NCI-H748 treated with DMSO at 0.1 percent for 48 hours (cell line): ENCODE measurements at places on chromosomes 7 and 10.

DNA sequence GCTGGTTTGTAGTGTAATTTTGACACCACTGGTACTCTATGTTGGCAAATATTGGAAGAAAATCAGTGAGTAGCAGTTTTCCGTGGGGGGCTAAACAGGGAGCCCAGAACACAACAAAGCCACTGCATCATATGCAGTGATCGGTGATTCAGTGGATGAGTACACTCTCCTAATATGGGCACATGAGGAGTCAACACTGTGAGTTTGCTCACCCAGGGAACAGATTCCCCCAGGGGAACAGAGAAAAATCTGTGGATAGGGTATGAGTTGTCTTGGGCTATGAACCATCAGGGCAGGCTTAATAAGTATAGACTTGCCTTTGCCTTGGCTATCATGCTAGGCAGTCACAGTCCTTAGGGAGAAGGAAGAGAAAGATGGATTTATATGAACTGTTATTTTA lies 227.7 kb upstream of the SEMA3E start:
- DNase-seq: no peak

DNA sequence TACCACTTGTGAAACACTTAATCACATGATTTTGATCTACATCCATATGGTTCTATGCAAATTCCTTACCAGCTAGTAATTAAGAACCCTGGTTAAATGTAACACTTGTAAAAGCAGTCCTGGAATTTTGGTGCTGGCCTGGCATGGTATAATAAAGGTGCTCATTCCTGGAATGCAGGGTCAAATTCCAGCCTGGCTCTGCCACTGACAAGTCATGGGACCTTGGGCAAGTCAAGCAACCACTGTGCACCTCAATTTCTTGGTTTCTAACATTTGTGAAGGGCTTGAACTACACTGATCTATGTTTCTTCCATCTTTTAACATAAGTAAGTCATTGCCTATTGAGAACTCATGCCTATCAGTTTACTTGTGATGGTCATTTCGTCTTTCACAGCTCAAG lies 91.9 kb upstream of the PIK3CG start:
- DNase-seq: no peak

DNA sequence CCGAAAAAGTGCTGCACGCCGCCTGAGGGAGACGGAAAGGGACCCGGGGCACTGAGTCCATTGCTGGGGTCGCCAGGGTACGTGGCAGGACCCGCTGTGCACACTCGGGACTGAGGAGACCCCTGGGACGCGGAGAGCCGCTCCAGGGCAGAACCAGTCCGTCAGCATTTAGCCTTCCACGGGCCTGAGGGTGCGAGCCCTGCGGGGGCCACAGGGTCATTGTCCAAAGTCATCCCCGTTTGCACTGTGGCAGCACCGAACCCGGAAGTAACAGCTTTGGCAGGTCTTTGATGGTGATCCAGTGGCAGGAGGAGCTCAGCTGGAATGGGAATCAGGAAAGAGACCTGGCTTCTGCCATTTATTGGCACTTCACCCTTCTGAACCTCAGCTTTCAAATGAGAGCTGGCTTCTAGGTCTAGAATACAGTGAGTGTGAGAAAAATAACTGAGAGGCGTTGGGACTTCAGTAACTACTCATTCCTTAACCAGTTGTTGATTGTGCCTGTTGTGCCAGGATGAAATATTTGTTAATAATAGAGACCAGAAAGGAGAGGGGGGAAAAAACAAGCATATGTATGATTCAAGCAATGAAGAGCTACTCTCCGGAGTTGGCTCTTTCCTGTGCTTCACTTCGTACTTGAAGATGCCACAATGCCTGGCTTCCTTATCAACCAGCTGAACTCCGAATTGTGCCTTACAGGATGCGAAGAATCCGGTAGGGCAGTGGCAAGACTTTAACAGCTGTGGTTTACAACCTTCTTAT lies 811 bp upstream of the ARHGAP12 start:
- peak; percentile 6 for DNase-seq

DNA sequence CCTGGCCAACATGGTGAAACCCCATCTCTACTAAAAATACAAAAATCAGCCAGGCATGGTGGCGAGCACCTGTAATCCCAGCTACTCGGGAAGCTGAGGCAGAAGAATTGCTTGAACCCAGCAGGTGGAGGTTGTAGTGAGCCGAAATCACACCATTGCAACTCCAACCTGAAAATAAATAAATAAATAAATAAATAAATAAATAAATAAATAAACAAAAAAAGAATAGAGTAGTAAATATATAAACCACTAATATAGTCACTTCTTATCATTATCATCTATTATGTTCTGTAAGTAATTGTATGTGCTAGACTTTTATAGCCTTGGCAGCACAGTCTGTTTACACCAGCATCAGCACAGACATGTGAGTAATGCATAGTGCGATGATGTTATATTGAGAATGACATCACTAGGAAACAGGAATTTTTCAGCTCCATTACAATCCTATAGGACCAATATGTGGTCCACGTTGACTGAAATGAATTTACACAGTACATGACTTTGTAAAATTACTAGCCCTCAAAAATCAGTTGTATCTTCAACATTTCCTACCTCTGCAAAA lies 385.4 kb upstream of the ANKRD30A start:
- DNase-seq: no peak

GRCh38 chr7:31122649-31123058 lies 70.5 kb downstream of the ADCYAP1R1 start:
- peak; percentile 64 for DNase-seq

GRCh38 chr7:109967406-109967805 lies 1123.5 kb upstream of the LRRN3 start:
- no peak for DNase-seq

GRCh38 chr7:120404042-120404441 lies 131.1 kb downstream of the KCND2 start:
- DNase-seq: no peak

- DNase-seq: no peak
Measured at GRCh38 chr7:131076032-131076431, 251.6 kb upstream of the MKLN1 start.

DNA sequence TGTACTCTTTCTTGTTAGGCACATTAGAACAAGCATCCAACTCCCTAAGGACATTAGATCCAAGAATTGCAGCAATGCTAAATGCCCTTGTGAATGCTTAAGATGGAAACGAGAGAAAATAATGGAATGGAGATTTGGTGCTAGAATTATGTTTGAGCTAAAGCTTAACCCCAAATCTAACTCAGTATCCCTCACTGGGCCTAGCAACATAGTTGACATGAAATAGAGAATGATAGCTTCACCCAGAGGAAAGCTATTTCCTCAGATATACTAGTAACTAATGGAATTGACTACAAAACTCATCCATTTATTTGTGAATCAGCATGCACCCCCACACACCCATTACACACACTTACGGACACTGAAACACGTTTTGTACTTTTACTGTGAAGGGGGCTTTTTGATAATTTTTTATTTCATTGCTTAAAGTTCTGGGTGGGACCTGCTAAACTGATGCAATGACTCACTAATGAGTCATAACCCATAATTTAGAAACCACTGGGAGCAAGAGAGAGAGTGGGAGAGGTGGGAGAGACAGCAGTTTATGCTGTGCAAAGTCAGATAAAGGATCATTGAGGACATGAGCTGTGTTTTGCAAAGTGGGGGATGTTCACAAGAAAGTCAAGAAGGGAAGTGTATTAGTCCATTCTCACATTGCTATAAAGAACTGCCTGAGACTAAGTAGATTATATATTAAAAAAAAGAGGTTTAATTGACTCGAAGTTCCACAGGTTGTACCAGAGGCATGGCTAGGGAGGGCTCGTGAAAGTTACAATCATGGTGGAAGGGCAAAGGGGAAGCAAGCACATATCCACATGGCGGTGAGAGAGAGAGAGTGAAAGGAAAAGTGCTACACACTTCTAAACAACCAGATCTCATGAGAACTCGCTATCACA lies 382.7 kb downstream of the SFMBT2 start:
- no peak for DNase-seq

- DNase-seq: no peak
Measured at GRCh38 chr10:52599551-52600200, 172.9 kb downstream of the MBL2 start.

GRCh38 chr7:27101171-27101956 lies 1.1 kb downstream of the HOXA2 start:
- DNase-seq: no peak

DNA sequence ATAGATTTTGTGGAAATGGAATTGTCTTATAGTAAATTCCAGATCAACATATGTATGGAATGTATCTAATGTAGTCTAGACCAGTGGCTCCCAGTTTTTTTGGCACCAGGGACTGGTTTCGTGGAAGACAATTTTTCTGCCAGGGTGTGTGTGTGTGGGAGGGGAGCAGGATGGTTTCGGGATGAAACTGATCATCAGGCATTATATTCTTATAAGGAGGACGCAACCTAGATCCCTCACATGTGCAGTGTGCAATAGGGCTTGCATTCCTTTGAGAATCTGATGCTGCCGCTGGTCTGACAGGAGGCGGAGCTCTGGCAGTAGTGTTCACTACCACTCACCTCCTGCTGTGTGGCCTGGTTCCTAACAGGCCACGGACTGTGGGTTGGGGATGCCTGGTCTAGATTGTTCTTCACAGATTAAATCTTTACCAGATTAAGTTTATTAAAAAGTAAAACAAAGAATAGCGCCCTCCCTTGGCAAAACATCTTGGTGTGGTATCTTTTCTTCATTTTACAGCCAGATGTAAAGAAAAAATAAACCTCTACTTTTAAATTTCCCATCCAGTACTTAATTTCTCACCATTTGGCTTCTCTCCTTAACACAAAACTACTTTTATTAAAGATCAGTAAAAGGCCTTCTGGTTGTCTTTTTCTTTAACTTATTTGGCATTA lies 48.4 kb downstream of the SEPTIN7 start:
- DNase-seq: no peak

- DNase-seq: no peak
Measured at GRCh38 chr10:91778485-91778884, 19.7 kb upstream of the TNKS2 start.

GRCh38 chr7:93968911-93969620 lies 35.1 kb downstream of the BET1 start:
- DNase-seq: no peak

DNA sequence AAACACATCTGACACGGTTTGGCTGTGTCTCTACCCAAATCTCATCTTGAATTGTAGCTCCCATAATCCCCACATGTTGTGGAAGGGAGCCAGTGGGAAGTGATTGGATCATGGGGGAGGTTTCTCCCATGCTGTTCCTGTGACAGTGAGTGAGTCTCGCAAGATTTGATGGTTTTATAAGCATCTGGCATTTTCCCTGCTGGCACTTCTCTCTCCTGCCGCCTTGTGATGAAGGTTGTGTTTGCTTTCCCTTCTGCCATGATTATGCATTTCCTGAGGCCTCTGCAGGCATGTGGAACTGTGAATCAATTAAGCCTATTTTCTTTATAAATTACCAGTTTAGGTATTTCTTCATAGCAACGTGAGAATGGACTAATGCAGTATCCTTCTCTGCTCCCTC lies 5.9 kb upstream of the HTR5A start:
- no peak for DNase-seq

GRCh38 chr7:154183482-154183881 lies 131.3 kb downstream of the DPP6 start:
- DNase-seq: no peak

- DNase-seq: no peak
Measured at GRCh38 chr10:67127441-67127840, 201.6 kb downstream of the LRRTM3 start.

DNA sequence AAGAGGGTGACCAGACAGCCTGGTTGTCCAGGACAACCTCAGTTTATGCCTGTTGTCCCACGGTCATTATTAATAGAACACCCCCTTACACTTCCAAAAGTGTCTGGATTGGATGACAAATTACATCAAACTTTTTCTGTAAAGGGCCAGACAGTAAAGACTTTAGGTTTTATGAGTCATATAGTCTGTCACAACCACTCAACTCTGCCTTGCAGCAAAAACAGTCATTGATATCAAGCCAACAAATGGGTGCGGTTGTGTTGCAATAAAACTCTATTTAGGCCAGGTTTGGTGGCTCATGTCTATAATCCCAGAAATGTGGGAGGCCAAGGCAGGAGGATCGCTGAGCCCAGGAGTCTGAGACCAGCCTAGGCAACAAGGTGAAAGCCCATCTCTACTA lies 66.7 kb upstream of the ATP6V0A4 start:
- DNase-seq: no peak

DNA sequence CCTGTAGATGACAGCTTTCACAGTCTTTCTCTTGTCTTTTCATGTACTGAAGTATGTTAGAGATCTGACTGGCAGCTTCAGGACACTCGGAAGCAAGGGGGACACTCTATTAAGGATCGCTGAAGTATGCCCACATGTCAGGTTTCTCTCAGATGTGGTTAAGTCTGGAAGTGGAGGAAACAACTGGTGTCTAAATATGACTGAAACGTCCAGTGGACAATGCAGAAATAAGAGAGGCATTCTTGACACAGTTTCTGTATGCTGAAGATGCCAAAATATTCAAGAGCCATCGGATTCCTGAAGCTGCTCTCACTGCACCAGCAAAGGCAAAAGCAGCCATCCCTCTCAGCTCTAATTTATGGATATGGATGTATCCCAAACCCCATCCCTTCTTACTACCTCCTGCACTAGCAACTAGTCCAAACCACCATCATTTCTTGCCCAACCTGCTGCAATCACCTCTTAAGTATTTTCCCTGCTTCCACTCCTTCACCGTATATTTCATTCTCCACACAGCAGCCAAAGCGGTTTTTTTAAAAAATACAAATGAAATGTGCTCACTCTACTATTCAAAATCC lies 113.4 kb downstream of the REEP3 start:
- no peak for DNase-seq

- DNase-seq: no peak
Measured at GRCh38 chr7:90005836-90006235, 148.4 kb upstream of the STEAP1 start.

DNA sequence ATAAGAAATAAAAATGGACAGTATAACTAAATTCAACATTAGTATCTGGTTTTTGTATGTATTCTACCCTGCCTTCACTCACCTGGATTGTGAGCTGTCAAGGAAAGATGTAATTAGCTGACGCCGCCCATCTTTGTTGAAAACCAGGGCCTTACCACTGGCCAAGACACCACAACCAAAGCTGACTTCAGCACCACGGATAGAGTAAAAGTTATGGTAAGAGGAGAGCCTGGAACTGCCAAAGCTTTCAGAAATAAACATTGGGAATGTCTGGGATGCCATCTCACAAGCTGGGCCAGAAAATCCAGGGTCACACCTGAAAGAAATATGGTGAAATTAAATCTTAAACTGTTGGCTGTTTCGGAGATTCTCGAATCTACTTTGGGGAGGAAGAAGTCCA lies 190.1 kb upstream of the SLC26A5 start:
- DNase-seq: no peak

- peak; percentile 98 for DNase-seq
Measured at GRCh38 chr7:145978769-145979168, 137.8 kb upstream of the CNTNAP2 start.
